ENCODE measurements at places on chromosomes 13 and 19. TPM values are rescaled to one million over a fixed set of nuclear protein-coding genes. Genes with fewer than 3 reads are reported as not detected.

Gene CEACAM8
- not detected for total RNA-seq

Gene PEX11G
- 3.6 TPM for total RNA-seq

Gene USHBP1
- 14.0 TPM for total RNA-seq

Gene PDE4C
- 7.6 TPM for total RNA-seq

Gene TSPAN16
- not detected for total RNA-seq

Gene CACTIN
- 24.3 TPM for total RNA-seq

Gene EVI5L
- total RNA-seq = 15.5 TPM

Gene RTBDN
- total RNA-seq = not detected

Gene SBK2
- not detected for total RNA-seq

Gene ELSPBP1
- total RNA-seq = not detected

Gene DCLK1
- 4.5 TPM for total RNA-seq

Gene LCP1
- total RNA-seq = 234 TPM

Gene MBD3L2
- not detected for total RNA-seq

Gene ZNF729
- total RNA-seq = not detected

Gene GAMT
- total RNA-seq = 7.1 TPM

Gene FGF9
- 2.7 TPM for total RNA-seq

Gene TNNI3
- total RNA-seq = not detected

Gene DIAPH3
- total RNA-seq = 4.6 TPM

Gene ZNF709
- total RNA-seq = 2.6 TPM

Gene HNRNPA1L2
- total RNA-seq = 6.5 TPM

Gene LILRA2
- 15.4 TPM for total RNA-seq

Gene TARM1
- not detected for total RNA-seq

Gene AXL
- total RNA-seq = 59.1 TPM

Gene TEX101
- not detected for total RNA-seq

Gene ZNF607
- total RNA-seq = 7.5 TPM
